Naive thymus-derived CD8-positive, alpha-beta T cell (primary cell): ENCODE measurements at places on chromosomes 1 and 21. TPM values are rescaled to one million over a fixed set of nuclear protein-coding genes. Genes with fewer than 3 reads are reported as not detected.

DNA sequence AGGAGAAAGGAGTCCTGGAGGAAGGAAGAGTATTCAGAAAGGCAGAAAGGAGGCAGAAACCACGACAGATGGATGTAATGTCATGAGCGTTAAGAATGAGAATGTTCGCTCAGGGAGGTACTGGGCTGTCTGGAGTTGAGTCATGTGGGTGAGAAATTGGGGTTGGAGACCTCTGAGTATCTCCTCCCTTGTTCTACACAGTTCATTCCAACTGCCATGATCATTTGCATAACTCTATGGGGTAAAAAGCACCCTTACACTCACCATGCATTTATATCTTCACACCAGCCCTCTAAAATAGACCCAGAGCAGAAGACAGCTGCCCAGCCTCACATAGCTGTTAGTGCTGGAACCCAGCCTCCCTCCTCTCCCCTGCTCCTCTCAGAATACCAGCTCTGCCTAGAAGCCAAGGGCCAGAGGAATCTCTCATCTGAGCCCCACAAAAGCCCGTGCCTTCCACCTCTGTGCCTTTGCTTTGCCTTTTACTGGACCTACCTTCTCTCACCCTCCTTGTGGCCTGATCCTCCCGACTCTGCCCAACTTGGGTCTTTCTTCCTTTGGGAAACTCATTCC lies 85.2 kb downstream of the BEND5 start:
- no peak for DNase-seq

- DNase-seq = no peak
Measured at GRCh38 chr1:89815611-89816010, 5.2 kb upstream of the LRRC8D start.

GRCh38 chr1:185448591-185449186 lies 131.6 kb upstream of the IVNS1ABP start:
- DNase-seq = no peak

DNA sequence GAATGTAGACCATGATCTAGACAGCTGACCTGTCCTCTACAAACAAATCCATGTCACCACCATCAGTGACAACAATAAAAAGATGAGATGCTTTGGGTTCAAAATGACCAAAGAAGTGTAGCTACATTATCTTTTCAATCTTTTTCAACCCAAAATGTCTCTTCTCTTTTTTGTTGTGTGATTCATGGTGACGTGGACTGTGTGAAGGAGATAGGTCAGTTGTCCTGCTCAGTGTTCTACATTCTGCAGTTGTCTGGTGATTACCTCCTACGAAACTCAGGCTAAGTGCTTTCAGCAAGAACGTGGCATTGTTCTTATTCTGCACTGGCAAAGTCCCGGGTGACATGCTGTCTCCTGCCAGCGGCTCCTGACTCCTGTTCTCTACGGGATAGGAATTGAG lies 73.1 kb downstream of the PRKAB2 start:
- no peak for DNase-seq

Gene SELL
- 581 TPM for total RNA-seq

Gene CCDC24
- 2.5 TPM for total RNA-seq
